LHCN-M2 (cell line): ENCODE measurements at places on chromosomes 6 and 20. TPM values are rescaled to one million over a fixed set of nuclear protein-coding genes. Genes with fewer than 3 reads are reported as not detected.
A peak's percentile ranks its signal among the peaks of the same experiment; 100 is the strongest.

DNA sequence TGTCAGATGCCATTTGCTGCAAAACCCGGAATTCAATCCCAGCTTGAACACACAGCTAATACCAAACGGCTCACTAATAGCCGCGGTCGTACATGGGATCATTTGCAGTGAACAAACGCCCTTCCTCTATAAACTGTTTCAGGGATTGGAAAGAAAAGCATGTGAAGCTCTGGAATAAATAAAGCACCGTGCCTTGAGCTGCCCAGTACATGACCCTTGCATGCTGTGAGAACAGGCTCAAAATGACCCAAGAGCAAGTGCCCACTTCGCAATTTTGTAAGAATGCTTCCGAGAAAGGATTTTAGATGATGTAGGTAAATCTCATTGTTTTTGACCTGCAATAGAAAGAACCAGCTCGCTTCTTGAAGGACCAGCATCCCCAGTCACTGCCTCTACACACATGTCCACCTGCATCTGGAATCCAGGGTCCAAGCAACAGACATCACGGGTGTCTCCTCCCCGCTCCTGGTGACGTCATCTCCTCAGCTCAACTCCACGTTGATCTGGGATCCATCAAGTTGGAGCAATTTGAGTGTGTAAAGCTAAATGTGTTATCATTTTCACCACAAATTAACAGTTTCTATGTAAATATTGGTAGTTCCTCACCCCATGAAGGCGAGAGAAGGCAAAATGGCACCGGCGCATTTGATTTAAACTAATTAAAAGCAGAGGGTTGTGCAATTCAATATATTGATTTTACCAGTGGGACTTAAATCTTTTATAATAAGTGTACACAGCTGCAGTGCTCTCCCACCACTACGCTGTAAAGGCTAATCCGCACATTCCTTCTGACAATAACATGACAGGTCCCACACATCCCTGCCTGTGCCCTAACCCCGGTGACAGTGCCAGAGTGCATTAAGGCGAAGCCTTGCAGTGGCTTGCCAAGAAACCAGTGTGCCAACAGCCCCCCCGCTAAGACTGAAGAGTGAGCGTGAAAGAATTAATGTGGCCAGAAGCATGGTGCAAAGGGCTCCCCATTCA lies 6.2 kb downstream of the BMP7 start:
- no peak for DNase-seq

- no peak for DNase-seq
Observed at GRCh38 chr6:111411978-111412566, 70.9 kb downstream of the REV3L start.

DNA sequence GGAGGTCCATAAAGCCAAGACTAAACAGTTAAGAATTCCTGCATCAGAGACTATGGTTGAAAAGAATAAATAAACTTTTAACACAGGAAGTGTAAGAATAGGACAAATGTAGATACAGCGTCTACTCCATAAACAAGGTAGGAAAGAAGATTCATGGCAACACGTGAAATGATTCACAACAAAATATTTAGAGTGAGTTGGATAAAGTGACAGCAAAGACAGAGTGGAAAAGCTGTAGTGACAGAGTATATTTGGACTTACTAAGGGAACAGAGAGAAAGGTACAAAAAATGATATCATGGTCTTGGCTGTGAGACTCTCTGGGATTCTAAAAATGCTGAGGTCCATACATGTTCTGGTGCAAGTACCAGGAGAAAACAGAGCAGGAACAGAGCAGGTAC lies 21.9 kb upstream of the KIAA0408 start:
- no peak for DNase-seq

- peak; percentile 44 for DNase-seq
Observed at GRCh38 chr6:89371849-89372505, 19.5 kb upstream of the UBE2J1 start.

DNA sequence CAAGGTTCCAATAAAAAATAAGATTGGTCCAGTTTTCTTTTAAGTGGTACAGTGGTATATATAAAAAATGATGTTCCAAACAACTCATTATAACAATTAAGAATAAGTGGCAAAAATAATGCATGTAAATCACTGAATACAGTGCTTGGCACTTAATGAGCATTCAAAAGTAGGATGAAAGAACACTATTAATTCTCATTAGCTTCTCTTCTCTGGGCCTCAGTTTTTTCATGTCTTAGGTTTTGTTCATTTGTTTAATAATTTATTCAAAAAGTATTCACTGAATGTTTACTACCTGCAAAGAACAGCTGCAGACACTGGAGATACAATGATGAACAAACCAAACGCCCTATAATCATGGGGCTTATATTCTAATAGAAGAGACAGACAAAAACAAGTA lies 21.1 kb downstream of the BCL2L1 start:
- no peak for DNase-seq

SEC23B gene
- 48.7 and 56.7 TPM in 2 replicates for total RNA-seq

- no peak for DNase-seq
Observed at GRCh38 chr6:152557502-152557901, 79.7 kb downstream of the SYNE1 start.

DNA sequence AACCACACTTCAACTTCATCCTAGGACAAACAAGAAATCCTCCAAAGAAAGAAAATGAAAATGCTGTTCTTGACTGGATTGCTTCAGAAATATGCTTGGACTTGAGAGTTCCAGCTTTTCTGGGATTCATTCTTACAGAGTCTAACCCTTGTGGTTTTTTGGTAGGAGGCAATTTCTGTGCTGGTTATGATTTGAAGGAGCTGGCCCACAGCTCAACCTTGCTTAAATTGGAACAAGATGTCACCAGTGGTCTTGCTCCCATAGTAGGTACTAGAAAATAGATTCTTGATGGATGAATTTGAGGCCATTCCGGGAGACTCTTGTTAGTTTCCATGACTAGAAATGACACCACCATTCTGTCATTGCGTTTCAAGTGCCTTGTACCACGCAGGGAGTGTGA lies 54.3 kb upstream of the BMP6 start:
- DNase-seq, result no peak

- DNase-seq, result no peak
Observed at GRCh38 chr6:134457941-134458340, 140.0 kb upstream of the SGK1 start.

TREML2 gene
- total RNA-seq, result not detected in 2 replicates

CDC40 gene
- 20.4 and 20.5 TPM in 2 replicates for total RNA-seq

PTCRA gene
- total RNA-seq, result not detected in 2 replicates

GRCh38 chr20:20680991-20681508 lies 31.4 kb downstream of the RALGAPA2 start:
- no peak for DNase-seq

SUMO4 gene
- total RNA-seq, result 0.34 and 2.1 TPM in 2 replicates
